ENCODE measurements at places on chromosomes 2 and 18.

GRCh38 chr2:63300835-63301234 is 250.2 kb downstream of the OTX1 start:
- no peak for DNase-seq

GRCh38 chr2:37414470-37414949 is 70.1 kb downstream of the QPCT start:
- DNase-seq, result peak; percentile 56

DNA sequence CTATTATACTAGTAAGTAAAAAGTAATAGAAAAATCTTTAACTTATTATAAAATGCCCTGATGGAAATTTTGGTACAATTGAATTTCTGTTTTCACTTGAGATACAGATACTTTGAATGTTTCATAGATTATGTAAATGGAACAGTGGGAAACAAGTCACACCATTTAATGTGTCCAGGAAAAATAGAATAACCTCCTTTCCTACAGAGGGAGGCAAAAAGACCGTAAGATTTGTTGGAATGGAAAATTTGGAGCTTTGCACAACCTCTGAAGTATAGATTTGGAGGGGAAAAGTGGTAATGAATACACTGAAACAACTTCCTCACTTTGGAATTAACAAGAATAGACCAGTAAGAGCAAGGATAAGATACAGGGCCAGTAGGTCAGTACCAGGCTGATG is 149.2 kb upstream of the L3MBTL4 start:
- DNase-seq, result no peak

DNA sequence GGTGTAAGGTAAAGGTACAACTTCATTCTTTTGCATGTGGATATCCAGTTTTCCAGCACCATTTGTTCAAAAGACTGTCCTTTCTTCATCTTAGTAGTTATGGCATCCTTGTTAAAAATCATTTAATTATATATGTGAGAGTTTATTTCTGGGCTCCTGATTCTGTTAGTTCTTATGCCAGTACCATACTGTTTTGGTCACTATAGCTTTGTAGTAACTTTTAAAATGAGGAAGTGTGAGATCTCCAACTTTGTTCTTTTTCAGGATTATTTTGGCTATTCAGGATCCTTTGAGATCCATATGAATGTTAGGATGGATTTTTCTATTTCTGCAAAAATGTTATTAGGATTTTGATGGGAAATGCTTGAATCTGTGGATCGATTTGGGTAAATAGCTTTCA is 16.8 kb downstream of the ACTR3 start:
- DNase-seq, result no peak

DNA sequence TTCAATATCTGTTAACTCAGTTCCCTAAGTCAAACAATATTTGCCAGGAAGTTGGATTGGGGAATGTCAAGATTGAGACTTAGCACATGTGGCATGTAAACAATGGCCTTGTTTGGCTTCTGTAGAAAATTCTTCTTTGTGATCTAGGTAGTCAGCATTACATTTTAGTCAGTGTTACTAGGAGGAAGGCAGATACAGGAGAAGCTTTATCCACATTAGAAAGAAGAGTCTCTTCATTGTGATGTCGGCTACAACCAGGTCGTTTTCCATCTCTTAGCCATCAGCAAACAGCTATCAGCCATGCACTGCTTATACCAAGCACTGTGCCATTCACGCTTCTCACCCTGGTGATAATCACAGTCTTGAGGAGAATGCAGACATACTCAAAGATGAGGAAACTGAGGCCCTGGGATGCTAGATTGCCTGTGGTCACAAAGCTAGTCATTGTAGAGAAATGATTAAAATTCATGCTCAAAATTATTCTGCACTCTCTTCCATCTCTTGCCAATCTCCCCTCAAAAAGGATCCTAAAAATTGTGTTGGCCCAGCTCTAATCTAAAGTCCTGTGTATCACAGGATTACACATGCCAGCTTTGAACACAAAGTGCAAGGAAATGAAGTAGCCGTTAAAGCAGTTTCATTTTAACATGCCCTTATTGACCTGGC is 3.2 kb downstream of the GALNT5 start:
- DNase-seq, result no peak

DNA sequence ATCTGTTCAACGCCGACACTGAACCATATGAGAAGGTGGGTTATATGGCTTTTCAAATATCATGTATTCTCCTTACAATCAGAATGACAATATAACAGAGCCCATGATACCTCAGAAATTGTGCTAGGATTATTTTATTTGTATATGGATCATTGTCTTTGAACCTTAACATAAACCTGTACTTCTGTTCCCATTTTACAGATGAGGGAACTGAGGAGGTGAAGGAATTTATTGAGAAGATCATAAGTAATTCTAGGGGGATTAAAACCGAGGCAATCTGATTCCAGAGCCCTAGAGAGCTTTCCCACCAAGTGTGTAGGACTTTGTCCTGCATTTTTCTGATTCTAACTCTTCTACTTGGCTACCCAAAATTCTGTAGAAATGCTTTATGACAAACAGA is 279.8 kb upstream of the FANCL start:
- DNase-seq, result no peak

DNA sequence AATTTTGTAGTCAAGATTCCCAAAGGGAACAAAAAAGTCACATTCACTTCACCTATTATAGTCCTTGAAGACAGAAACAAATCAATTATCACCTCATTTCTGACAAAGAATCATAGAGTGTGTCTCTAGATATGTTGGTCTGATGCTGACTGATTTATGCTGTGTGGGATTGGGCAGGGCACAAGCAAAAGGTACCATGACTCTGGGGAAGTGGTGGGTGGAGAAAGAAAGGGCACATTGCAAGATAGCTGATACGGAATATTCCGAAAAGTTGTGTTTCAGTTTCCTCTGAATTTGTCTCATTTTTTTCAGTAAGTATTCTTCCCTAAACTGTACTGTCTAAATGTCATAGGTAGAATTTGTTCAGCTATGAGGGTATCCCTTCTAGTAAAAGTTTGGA is 268.0 kb downstream of the MREG start:
- DNase-seq, result no peak

- DNase-seq, result no peak
Observed at GRCh38 chr2:207483477-207483876, 46.3 kb upstream of the CREB1 start.

DNA sequence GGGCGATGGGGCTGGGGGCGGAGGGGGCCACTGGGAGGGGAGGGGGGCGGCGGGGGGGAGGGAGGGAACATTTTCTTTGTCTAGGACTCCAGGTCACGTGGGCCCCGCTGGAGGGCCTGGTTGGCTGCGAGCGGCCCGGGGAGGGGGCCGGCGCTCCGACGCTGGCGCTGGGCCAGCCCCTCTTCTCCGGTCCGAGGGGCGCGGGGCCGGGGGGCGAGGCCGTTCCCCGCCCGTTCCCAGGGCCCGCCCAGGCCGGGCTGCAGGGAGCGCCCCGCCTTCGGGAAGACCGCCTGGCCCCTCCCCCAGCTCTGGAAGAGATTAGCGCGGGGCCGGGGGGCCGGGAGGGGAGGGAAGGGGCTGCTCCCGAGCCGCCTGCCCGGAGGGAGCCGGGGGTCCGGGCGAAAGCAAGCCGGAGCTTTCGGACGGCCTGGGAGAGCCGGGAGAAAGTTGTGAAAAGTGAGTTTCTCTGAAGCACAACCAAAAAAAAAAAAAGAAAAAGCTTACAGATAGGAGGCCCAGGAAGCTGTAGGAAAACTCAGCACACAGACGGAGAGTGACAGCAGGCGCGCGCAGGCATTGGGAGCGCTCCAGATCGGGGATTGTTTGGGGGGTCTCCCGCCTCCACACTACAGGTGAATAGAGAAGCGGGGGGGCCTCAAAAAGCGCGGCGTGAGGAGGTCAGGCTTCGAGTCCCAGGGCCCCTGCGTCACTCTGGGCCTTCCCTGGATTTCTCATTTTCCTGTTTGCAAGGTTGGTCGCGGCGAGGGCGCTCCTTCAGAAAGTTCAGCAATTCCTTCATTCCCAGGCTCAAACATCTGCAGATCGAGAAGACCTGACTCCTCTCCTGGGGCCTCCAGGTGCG is 84.1 kb upstream of the POMC start:
- DNase-seq, result peak; percentile 87

- no peak for DNase-seq
Observed at GRCh38 chr2:162337868-162338267, 6.1 kb upstream of the GCA start.

DNA sequence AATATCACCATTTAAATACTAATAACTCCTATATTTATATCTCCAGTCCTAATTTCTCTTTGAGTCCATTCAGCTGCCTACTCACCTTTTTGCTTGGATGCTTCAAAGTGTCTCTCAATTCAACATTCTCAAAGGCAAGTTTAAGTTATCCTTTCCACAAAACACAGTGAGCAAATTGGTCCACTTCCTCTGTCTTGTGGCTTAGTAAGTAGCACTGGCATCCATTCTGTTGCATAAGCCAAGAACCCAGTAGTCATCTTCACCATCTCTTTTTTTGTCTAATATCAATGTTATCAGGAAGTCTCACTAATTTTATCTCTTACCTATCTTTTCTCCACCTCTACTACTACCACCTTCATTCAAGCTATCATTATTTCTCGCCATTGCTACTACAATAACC is 27.4 kb upstream of the IL1RL1 start:
- no peak for DNase-seq

- no peak for DNase-seq
Observed at GRCh38 chr18:23776306-23776705, 87.1 kb downstream of the LAMA3 start.

GRCh38 chr2:186533717-186534116 is 47.7 kb downstream of the ZC3H15 start:
- DNase-seq, result no peak
